ENCODE measurements at places on chromosomes 16 and 17.

GRCh38 chr17:46771561-46772474, 46.7 kb downstream of the WNT3 start:
- DNase-seq: no peak

GRCh38 chr17:1228781-1229348, 41.4 kb upstream of the BHLHA9 start:
- no peak for DNase-seq

GRCh38 chr17:40059729-40060475, 2.9 kb upstream of the THRA start:
- no peak for DNase-seq

DNA sequence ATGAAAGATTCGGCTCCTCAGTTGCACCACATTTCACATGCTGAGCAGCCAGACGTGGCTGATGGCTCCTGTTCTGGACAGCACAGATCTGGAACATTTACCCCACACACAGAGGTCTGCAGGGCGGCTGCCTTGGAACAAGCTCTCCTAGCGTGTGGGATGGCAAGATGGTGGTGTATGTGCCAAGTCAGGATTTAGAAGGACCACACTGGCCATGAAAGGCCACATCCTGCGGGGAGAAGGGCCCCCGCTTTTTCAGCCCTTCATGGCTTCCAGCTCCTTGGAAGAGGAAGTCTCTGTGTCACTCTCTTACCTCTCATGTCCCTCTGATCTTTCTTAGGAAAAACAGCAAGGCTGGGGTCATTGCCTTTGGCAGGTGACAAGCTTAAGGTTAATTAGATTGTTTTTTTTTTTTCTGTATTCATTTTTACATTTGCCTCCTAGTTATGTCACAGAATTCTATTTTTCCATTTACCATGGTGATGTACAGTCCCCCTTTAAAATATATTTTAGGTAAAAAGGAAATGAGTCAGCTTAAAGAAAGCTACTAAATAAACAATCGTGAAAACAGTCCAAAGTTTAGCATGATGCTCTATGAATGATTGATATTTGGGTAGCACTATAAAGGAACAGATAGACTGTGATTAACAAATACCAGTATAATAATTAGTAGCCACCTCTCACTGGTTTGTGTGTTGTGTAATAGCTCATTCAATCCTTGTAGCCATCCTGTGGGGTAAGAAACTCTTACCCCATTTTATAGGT, 396.6 kb downstream of the CPPED1 start:
- DNase-seq: no peak

GRCh38 chr17:63406689-63407330, 39.3 kb downstream of the CYB561 start:
- no peak for DNase-seq

GRCh38 chr17:52149626-52150025, 8.9 kb downstream of the CA10 start:
- no peak for DNase-seq

- no peak for DNase-seq
Observed at GRCh38 chr17:68228817-68229570, 18.8 kb upstream of the AMZ2 start.

GRCh38 chr16:64416216-64417005, 705.5 kb downstream of the CDH11 start:
- no peak for DNase-seq

- no peak for DNase-seq
Observed at GRCh38 chr16:68948230-68948910, 105.0 kb downstream of the TANGO6 start.

GRCh38 chr17:81863833-81864768, 3.8 kb upstream of the P4HB start:
- DNase-seq: no peak

- no peak for DNase-seq
Observed at GRCh38 chr17:72702998-72703397, 389.5 kb downstream of the SLC39A11 start.

DNA sequence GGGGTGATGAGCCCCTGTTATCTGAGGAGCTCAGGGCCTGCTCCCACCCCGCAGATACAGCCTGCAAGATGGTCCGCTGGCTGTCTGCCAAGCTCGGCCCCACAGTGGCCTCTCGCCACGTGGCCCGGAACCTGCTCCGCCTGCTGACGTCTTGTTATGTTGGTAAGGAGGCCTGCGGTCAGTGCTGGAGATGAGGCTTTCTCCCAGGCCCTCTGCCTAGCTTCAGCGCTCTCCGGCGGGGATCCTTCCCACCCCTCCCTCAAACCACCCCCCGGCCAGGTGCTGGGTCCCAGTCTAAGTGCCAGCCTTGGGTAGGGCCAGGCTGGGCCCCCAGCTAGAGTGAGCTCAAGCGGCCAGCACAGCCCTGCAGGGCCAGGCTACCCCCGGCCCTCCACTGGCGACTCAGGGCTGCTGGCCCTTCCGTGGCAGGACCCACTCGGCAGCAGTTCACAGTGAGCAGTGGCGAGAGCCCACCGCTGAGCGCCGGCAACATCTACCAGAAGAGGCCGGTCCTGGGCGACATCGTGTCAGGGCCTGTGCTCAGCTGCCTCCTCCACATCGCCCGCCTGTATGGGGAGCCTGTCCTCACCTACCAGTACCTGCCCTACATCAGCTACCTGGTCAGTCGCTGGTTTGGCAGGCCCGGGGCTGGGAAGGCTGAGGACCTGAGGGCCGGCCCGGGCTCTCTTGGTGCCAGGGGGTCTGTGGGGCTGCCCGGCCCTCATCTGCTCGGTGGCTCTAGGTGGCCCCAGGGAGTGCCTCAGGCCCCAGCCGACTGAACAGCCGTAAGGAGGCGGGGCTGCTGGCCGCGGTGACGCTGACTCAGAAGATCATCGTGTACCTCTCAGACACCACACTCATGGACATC, 6.1 kb downstream of the WDR81 start:
- no peak for DNase-seq

DNA sequence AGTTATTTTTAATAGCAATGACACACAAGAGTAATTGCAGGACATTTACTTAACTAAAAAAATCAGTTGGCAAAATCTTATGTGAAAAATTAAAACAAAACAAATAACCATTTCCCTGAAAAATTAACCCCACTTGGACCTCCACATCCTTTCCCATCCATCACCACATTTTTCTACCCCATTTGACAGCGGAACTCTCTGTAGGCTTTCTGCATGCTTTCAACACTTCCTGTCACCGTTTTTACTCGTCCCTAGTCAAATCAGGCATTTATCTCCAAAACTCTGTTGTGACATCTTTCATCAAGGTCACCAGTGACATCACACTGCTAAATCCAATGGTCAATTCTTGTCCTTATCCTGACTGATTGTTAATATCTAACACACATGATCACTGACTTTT, 27.5 kb downstream of the KCNJ16 start:
- DNase-seq: no peak

GRCh38 chr16:54326266-54326662, 39.7 kb upstream of the IRX3 start:
- DNase-seq: no peak

- DNase-seq: no peak
Observed at GRCh38 chr17:3972281-3972731, 8.1 kb upstream of the ATP2A3 start.

- no peak for DNase-seq
Observed at GRCh38 chr17:9256751-9257629, 235.7 kb downstream of the NTN1 start.

DNA sequence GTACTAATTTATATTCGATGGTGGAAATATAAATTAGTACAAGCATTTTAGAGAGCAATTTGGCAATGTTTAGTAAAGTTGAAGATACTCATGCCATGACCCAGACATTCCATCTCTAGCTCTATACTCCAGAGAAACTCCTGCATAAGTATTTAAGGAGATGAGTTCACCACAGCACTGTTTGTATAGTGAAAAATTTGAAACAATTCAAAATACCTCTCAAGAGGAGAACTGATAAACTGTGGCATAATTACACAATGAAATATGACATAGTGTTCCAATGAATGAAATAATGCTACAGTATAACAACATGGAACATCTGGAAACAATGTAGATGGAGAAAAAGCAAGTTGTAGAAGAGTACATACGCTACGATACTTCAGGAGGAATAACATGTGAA, 48.6 kb upstream of the IRX3 start:
- DNase-seq: no peak

GRCh38 chr16:50712560-50712898, 19.1 kb downstream of the NOD2 start:
- no peak for DNase-seq

DNA sequence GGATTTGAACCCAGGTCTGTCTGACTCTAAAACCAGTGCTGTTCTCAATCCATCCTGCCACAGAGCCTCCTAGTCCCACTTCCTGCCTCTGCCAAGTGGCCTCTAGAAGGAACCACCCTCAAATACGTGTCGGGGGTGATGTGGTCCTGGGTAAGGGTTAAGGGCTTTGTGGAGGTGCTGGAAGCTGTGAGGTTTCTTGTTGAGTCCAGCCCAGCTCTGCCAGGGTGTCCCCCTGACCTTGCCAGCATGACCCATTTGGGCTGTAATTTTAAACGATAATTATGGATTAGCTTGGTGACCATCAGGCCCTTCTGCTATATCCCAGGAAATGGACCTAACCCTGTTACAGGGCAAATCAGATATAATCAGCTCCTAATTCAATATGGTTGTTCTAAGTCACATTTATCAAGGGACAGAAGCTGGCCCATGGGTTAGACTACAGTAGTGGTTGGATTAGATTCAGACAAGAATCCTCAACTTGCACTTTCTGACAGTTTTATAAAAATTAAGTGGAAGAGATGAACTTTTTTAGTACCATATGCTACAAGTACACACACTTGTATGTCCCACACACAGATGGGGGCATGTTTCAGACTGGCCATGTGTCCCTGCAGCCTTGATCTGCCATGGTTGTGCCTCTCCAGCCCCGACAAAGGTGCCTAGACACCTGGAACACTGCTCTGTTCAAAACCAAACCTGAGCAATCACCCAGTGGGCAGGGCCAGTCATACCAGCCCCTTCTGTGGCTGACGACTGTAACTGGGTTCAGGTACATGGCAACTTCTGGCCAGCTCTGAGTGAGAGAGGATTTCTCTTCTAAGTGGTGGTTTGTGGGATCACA, 48.0 kb downstream of the SMPD3 start:
- DNase-seq: no peak

DNA sequence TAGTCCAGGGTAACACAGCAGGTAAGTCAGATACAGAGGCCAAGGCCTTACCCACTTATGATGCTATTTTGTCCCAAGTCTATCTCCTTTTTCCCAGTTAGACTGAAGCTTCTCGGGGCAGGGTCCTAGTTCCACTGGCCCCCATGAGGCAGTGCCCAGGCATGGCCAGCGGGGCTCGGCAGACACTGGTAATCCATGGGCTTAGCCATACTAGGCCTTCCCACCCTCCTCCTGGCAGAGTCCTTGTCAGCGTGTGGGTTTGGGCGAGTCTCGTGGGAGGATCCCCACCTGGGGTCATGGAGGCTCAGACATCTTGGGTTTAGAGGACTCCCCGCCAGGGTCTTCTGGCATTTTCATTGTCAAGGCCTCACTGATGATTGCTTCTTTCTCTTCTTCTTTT, 84.7 kb upstream of the BRD7 start:
- DNase-seq: no peak

DNA sequence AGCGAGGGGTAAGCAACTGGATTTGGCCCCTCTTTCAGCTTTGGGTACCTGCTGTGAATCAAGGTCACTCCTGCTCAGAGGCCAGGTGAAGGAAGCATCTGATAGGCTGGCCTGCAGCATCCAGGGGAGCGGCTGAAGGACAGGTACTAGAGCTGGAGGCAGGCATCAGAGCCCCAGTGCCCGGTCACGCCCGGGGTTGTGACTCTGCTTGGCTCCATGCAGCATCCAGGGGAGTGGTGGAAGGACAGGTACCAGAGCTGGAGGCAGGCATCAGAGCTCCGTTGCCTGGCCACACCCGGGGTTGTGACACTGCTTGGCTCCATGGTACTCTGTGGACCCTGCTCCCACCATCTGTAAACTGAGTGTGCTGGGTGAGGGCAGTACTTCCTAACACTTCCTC, 189.7 kb downstream of the XYLT1 start:
- DNase-seq: no peak

- DNase-seq: no peak
Observed at GRCh38 chr17:43809121-43809520, 23.8 kb downstream of the MPP3 start.

- DNase-seq: no peak
Observed at GRCh38 chr17:36705874-36706731, 104.7 kb downstream of the MRM1 start.

- DNase-seq: no peak
Observed at GRCh38 chr17:28494445-28495188, 11.5 kb upstream of the FOXN1 start.

- no peak for DNase-seq
Observed at GRCh38 chr17:8066841-8067775, 20.4 kb downstream of the ALOX12B start.

DNA sequence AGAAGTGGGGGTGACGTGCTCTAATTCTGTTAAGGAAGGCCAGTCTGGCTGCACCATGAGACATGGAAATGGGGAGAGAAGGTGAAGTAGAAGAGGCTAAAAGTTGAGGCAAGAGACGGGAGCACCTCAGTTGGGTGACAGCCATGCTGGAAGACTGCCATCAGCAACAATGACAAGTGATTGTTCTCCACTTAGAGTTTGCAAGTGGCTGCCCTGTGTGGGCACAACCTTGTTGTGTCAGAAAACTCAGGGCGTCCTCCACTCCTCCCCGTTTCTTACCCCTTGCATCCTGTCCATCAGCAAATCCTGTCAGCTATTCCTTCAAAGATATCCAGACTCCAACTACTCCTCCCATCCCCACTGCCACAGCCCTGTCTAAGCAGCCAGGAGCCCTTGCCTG, 17.6 kb downstream of the CES1 start:
- no peak for DNase-seq

DNA sequence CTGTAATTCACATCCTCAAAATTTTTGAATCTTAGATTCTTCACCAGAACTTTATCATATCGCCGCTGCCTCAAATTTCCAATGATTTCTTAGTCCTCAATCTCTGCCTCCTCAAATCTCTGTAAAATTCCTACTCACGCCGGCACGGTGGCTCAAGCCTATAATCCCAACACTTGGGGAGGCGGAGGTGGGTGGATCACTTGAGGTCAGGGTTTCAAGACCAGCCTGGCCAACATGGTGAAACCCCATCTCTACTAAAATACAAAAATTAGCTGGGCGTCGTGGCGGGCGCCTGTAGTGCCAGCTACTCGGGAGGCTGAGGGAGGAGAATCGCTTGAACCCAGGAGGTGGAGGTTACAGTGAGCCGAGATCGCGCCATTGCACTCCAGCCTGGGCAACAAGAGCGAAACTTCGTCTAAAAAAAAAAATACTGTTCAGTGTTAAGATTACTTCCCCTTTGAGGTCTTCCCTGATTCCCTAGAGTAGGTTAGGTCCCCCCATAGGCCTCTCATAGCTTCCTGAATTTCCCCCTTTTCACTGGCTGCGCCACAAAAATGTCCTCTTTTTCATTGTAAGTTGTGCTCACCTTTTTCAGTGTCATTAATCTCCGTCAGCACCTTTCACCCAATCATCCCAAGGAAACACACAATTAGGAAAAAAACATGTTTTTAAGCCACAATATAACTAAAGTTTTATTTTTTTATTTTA, 919 bp upstream of the CBX1 start:
- DNase-seq: no peak

DNA sequence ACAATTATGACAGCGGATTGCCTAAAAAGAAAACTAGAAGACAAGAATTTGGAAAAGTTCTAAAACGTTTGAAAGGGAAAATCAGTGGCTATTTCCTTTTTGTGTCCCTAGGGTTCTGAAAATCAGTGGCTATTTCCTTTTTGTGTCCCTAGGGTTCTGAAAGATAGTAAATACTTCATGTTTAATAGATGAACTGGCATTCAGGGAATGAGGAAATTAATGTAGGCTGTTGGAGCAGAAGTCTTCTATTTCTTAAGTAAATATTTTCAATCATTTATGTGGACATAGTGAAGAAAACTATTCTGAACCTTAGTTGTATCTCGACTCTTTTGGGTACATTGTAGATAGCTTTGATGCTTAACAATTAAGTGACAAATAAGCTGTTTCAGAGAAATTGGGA, 78.9 kb downstream of the SHISA6 start:
- no peak for DNase-seq

Data from cortex of kidney (tissue), 1 donor.